ENCODE measurements at places on chromosomes 3 and 15.

GRCh38 chr15:66154581-66154980 lies 99.0 kb downstream of the MEGF11 start:
- no peak for DNase-seq

GRCh38 chr3:161406594-161407555 lies 35.6 kb upstream of the SPTSSB start:
- no peak for DNase-seq

- no peak for DNase-seq
These were observed 11.7 kb upstream of the CP start for GRCh38 chr3:149233323-149233722.

GRCh38 chr15:76335307-76336253 lies 993 bp upstream of the ISL2 start:
- DNase-seq: no peak

DNA sequence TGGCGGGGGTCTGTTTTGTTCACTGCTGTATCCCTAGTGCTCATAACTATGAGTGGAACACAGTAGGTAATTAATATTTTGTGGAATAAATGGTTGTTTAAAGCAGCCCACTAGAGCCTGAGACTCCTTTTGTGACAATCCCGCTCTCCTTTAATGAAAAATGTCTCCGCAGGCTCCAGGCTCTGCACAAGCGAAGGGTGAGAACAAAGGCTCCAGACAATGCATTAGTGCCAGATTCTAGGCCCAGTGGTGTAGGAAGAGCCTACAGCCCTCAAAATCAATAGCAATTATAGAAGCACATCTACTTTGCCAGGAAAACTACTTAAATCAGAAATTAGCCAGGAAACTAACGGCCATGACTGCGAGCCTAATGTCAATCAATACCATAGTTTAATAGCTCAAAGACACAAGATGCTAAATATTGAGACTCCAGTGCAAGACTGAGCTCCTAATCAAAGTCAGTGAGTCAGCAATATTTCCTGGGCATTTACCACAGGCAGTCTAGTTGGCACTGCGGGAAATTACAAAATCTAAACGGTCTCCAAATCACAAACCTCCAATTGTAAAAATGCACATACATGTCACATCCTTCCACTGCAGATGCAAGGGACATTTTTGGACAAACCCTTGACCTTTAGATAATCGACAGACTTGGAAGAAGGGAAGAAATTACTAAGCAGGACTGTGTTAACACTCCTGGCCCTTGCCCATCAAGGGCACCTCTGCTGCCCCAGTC lies 2.3 kb downstream of the ANXA2 start:
- no peak for DNase-seq

DNA sequence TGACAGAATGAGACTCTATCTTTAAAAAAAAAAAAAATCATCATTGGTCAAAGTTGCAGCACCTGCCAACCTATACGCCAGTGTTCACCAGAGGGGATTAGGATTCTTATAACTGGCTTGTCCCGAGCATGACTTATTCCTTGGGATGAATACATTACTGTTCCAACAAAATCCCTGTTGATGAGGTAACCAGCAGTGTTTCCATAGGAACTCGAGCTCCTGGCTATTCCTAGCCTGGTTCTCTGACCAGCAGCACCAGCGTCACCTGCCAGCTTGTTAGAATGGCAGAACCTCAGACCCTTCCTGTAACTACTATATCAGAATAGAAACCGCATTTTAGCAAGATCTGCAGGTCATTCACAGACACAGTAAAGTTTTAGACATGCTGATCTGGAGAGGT lies 364.4 kb downstream of the PTPRG start:
- DNase-seq: no peak

DNA sequence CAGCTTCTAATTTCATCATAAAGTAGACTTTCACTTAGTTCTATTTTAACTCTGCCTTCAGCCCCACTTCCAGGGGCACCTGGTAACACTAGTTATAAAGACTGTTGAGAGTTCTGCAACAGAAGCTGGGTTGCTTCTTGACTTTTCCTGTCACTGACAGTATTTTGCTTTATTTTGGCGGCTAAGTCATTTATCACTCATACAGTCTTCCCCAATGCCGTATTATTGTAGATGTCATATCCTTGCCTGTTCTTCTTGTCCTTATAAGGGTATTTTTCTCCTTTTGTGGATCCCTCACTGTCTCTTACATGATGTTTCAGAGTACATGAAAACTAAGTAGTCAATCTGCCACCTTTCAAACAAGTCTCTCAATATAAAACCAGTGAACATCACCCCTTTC lies 369.0 kb upstream of the PPP2R3A start:
- DNase-seq: no peak

DNA sequence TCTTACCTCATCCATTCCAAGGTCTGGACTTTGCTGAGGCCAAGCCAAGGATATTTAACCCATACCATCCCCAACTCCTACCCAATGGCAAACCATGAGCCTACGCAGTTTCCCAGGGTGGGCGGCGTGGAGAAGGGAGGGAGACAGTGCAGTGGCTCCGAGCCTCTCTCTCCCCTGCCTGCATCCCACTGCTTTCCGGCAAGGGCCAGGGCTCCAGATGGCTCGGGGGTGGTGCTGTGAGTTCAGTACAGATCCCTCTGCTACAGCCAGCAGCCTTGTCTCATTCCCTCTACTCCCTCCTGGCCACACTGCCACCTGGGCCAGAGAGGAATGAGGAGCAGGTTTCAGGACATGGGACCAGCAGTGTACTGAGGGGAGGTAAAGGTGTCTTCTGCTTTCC lies 44.3 kb upstream of the APEH start:
- peak; percentile 95 for DNase-seq

Measured in C1 segment of cervical spinal cord (tissue), 14 donors.